ENCODE measurements at places on chromosomes 7 and 10.
A peak's percentile ranks its signal among the peaks of the same experiment; 100 is the strongest.

DNA sequence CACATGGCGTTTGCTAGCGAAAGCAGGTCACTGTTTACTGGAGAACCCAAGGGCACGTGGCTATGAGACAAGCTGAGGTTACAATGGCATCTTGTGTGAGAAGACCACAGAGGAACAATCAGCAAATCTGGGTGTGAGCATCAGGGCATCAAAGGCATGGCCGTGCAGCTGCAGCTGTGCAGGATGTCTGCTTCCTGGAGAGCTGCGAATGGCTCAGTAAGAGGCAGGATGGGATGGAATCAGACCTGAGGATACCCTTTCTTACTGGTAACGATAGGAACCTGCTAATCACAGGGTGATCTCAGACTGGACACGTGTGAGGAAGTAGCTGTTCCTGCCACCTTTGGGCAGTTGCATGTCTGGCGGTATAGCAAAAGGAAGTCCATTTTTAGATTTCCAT, 119.5 kb downstream of the RNF216 start:
- DNase-seq: no peak

DNA sequence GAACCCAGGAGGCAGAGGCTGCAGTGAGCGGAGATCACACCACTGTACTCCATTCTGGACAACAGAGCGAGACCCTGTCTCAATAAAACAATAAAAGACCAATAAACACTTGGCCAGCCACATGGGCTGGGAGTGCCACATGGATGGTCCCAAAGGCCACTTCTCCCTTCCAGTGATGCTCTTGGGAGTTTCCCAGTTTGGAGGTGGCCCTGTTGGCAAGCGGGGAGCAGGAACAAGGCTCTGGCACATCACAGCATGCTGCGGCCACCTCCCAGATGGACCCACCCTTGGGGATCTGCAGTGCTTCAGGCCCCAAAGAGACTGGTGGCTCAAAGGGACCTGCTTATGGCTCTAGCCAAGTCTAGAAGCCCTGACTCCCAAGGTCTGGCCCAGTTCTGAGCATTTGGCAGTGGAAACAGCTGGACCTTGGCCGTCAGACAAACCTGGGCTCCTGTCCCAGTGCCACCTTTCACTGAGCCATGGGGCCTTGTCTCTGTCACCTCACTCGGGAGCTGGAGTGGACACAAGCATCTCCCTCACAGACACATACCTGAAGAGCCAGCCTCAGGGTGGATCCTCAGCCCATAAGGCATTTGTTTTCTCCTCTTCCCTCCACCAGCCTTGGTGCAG, 91.7 kb downstream of the COL13A1 start:
- no peak for DNase-seq

DNA sequence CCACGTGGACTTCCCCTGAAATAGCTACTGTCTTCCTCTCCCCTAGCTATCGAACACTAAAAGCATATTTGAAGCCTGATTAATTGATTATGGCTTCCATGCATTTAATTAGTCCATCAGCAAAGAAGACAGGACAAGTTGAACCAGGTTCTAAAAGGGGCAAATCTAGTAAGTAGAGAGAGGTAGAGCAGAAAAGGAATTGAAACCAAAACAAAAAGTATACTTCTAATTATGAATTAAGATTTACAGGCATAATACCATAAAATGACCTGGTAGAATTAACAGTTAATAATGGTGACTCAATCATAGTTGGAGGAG, 393 bp upstream of the DNAJC1 start:
- no peak for DNase-seq

- DNase-seq: no peak
These were observed 431.2 kb downstream of the PLXDC2 start for GRCh38 chr10:20247454-20247853.

GRCh38 chr10:69061305-69062161, 26.4 kb upstream of the SRGN start:
- peak; percentile 69 for DNase-seq

GRCh38 chr10:6101181-6101580, 12.3 kb downstream of the RBM17 start:
- DNase-seq: no peak

GRCh38 chr10:1611936-1612550, 125.3 kb downstream of the ADARB2 start:
- no peak for DNase-seq

- no peak for DNase-seq
These were observed 362.0 kb upstream of the NFE2L3 start for GRCh38 chr7:25789701-25790640.

DNA sequence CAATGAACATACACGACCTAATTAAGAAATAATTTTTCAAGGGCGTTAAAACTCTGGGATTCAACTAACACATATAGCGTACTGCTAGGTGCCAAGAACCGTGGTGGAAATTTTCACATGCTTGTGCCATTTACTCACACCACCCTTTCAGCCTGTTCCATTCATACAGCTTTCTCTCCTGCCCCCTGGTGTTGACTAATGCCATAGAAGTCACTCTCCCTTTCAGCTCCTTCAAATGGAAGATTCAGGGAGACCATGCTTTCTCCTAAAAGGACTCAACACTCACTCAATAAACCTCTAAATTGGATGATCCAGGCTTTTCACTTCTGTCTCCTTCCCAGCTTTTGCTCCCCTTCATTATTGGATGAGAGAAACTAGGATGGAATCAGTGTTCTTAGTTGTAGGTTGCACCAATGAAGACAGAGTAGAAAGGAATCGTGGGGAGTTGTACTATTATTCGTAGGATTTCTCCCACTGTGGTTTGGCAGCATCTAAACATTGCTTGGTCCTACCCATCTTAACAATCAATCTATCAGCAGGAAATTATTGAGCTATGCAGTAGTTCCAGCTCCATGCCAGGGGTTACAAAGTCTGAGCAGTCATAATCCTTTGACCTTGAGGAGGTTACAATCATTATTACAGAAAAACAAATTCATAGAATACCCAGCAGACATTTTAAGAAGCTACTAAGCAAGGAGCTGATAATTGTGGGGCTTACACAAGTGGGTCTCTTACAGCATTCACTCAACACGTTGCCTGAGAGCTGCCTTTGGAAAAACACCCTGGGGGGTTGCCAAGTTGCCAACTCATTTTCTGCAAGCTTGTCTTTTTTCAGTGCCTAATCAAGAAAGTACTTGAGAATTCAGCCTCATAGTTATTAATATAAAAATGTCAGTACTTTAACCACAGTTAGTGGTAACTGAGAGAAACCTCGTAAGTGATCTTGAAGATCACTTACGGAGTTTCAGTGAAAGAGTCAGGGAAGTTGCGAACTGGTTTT, 2.8 kb upstream of the PPP1R3C start:
- peak; percentile 43 for DNase-seq

GRCh38 chr10:133210398-133211140, 19.4 kb upstream of the UTF1 start:
- DNase-seq: no peak

DNA sequence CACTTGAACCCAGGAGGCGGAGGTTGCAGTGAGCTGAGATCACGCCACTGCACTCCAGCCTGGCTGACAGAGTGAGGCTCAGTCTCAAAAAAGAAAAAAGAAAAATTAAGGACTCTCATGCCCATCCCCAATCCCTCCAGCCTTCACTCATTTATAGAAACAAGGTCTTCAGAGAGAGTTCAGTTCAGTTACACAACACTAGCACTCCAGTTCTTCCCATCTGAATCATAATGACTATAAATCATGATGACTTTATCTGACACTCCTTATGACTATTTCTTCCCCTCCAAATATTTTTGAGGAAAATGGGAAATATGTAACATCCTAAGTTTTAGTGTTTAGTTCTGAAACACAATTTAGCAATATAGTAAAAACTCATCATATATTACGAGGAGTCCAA, 107.4 kb upstream of the LSM8 start:
- DNase-seq: no peak

DNA sequence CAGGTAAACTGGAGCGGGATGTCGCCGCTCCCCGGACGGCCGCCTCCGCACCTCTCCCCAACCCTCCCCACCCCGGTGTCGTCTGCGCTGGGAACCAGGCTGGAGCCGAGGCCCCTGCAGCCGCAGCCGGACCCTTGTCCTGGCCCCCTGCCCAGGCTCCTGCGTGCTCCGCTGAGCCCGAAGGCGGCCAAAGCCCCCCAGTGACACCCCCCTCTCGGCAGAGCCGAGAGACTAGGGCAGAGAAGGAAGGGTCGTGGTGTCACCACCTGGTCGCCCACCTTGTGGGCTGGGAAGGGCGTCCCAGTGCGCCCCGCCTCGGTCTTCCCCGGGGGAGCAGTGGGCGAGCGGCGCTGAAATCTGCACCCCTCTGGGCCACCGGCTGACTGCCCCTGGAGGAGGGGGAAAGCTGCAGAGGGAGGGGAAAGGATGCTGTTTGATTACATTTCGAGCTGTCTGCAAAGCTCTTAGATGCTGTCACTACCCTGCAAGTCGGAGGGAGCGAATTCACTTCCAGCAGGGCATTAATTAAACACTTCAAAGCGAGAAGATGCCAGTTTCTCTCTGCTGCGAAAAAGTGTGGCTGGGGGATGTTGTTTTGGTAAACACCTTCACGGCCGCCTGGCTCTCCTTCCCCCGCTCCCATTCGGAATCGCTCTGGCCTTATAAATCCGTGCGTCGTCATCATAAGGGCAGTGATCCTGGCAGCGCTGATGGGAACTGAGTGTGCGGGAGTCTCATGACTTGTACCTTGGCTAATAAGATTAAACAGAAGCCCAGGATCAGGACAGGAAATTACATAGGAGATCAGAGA, 622 bp downstream of the DYNC1I1 start:
- no peak for DNase-seq

DNA sequence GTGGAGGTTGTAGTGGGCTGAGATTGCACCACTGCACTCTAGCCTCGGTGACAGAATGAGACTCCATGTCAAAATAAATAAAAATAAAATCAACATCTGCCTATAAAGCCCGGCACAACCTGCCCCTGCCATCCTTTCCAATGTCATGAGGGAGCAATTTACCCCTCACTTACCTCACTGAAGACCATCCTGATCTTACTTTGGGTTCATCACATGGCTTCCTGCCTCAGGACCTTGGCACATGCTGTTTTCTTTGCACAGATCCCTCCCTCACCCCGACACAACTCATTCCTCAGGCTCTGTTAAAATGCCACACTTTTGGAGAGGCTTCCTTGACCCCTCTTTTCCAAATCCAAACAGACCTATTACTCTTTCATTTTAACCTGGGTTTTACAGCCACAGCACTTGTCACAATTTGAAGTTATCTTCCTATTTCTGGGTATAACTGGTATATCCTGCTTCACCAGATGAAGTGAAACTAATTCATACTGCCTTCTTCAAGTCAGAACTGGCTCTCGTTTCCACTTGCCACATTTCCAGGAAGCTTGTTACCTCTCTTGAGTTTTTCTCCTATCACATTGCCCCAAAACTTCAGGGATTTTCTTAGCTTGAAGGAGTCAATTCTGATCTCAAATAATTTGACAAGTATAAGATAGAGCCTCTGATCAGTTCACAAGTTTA, 69.3 kb upstream of the PARD3 start:
- no peak for DNase-seq
